Esophagus squamous epithelium (tissue), 5 donors: ENCODE measurements at places on chromosomes 6 and 20.

DNA sequence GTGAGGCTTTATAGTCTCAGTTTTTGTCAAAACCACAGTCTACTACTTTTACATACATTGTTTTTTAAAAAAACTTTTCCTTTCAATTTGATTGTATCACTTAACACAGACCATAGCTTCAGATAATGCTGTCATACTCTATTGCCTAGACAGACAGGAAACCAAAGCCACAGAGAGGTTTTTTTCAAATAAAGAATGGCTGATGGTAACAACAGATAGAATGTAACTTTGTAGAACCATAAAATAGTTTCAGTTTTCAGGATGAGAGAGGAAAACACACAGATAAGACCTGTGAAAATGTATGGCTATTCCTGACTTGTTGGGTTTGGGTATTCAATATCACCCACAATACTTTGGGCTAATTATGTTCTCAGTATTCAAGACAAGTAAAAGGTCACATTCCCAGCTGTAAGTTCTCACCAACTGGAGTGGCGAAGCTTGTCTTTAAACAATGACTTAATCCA, 94.0 kb downstream of the ADGRG6 start:
- no peak for DNase-seq

DNA sequence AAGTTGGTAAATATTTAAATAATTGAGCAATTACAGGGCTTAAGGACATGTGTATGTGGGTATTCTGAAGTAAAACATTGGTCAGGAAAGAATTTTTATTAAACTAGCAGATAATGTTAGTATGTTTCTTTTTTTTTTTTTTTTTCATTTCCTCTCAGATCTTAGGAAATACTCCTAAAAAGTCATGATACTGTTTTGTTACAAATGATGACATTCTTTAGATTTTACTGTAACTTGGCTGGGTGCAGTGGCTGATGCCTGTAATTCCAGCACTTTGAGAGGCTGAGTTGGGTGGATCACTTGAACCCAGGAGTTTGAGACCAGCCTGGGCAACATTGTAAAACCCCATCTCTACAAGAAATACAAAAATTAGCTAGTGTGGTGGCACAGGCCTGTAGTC, 41.5 kb downstream of the CDC40 start:
- DNase-seq = no peak

DNA sequence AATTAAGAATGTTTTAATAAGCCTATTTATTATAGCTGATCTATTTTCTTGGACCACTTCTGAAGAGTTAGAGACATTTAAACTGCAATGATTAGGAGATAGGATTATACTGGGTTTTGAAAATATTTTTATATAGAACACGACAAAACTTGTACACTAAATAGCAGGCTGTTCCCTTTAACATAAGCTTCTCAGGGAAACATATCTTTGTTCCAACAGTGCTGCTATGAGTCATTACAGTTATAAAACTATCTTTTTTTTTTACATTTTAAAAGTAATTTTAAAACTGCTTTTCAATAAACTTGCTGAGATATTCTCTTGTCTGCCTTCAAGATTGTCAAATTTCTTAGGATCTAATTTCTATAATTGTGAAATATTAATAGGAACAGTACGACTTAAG, 389.1 kb downstream of the ARHGAP18 start:
- DNase-seq = no peak

- DNase-seq = no peak
Measured at GRCh38 chr20:34538671-34539123, 19.8 kb upstream of the MAP1LC3A start.

- DNase-seq = no peak
Measured at GRCh38 chr6:160955508-160956295, 35.9 kb upstream of the MAP3K4 start.

DNA sequence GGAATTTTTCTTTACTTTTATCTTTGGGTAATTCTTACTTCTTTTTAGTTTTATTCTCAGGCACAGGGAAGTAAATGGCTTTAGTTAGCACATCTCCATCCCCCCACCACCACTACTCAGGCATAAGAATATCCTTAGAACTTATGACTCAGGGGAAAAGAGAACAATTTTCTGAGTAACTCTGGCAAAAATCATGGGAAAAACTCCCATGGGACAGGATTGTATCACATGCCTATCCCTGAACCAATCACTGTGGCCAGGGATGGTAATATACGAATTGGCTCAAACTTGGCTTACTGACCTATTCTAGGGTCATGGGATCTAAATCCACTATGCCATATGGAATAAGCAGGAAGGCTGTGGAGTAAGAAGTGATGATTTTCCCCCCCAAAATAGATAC, 339.1 kb downstream of the BTBD3 start:
- DNase-seq = no peak
